Suppressor macrophage treated with lipopolysaccharide for 4 hours (primary cell): ENCODE measurements at places on chromosomes 5 and 9.
A peak's percentile ranks its signal among the peaks of the same experiment; 100 is the strongest.

GRCh38 chr9:128068386-128069205, 564 bp downstream of the SLC25A25 start:
- DNase-seq, result peak; percentile 51

DNA sequence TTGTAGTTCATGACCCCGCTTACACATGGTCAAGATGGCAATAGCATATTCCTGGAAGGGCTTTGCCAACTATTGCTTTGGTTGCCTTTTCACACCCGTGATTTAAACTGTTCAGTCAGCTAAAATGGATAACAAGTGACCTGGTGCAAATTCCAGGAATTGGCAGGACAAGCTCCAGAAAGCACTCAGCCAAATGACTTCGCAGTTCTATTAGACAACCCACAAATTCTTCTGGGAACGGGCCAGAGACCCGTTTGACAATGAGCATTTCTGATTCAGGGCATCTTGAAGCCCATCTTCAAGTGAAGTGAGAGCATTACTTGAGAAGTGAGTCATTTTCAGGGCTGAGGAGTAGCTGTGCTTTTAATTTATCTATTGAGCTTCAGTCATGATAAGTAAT, 165.0 kb downstream of the DROSHA start:
- DNase-seq, result no peak

- DNase-seq, result no peak
Observed at GRCh38 chr5:65108786-65109743, 340.3 kb downstream of the CWC27 start.

DNA sequence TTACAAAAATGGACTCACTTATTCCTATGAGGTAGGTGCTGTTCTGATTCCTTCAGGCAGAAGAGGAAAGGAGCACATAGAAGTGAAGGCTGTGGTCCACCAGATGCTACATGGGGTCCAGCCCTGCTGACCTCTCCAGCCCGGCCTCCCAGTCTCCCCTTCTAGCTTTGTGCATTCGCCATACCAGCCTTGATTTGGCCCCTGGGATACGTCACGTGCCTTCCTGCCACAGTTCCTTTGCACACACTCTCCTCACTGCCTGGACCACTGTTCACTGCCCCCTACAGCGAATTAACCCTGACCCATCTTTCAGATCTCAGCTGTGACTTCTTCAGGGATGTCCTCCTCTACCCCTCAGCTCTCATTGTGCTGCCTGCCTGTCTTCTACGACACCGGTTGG, 32.6 kb downstream of the FGF1 start:
- no peak for DNase-seq

- no peak for DNase-seq
Observed at GRCh38 chr9:110036286-110036685, 171.7 kb downstream of the C9orf152 start.
